ENCODE measurements at places on chromosomes 11 and 22.
A peak's percentile ranks its signal among the peaks of the same experiment; 100 is the strongest.

- peak; percentile 85 for DNase-seq
These were observed 705 bp downstream of the PTPRJ start for GRCh38 chr11:47980907-47981621.

- DNase-seq, result peak; percentile 33
These were observed at the start of gene HORMAD2 for GRCh38 chr22:30079952-30080533. Gene HORMAD2 (plus strand): TSS chr22:30080464. CDS start chr22:30093953, 13,489 bp downstream.

DNA sequence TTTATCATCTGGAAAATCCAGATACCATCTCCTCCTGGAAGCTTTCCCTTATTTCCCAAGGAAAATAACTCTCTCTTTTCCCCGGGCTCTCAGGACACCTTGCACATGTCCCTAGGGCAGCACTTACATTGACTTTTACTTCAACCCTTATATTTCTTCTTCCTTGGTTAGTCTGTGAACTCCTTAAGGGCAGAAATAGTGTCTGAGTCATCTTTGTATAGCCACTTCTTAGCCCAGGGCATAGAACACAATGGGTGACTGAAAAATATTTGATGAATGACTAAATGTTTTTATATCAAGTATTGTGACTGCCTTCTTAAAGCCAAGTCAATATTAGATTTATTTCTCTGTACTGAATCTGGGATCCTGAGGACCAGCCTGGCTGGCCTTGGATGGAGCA lies 45.4 kb upstream of the MYOD1 start:
- DNase-seq, result no peak

DNA sequence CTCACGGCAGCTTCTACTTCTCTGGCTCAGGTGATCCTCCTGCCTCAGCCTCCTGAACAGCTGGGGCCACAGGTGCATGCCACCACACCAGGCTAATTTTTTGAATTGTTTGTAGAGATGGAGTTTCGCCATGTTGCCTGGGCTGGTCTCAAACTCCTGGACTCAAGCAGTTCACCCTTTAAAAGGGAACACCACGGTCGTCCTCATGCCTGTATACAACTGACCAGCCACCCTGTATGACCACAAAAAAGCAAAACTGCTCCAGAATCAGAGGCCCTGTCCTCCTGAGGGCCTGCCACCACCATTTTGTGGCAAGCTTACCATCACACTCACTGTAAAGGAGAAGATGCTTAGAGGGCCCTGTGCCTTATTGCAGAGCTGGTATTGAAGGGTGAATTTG lies 2.2 kb downstream of the GLB1L3 start:
- DNase-seq, result no peak

DNA sequence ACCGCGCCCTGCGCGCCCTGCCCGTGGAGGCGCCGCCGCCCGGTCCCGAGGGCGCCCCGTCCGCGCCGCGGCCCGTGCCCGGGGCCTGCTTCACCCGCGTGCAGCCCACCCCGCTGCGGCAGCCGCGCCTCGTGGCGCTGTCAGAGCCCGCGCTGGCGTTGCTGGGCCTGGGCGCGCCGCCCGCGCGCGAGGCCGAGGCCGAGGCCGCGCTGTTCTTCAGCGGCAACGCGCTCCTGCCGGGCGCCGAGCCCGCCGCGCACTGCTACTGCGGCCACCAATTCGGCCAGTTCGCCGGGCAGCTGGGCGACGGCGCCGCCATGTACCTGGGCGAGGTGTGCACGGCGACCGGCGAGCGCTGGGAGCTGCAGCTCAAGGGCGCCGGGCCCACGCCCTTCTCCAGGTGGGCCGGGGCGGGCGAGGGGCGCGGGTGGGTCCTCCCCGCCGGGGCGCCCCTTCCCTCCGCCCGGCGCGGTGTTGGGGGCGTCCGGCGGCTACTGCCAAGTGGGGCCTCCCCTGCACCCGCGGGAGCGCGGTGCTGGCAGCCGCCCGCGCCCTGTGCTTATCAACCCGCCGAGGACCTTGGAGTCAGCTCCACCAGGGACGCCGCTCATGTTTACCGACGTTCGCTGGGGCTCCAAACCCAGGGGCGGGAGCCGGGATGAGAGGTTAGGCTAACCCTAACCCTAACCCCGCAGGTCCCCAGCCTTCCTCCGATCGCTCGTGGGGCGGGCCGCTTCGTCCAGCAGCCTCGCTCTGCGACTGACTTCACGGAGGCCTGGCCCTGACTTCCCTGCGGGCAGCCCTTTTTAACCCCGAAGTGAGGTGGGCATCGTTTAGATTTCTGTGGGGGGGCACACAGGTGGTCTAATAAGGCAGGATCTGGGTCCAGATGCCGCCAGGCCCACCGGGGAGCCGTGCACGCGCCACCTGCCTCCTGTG lies 649 bp downstream of the SELENOO start:
- peak; percentile 66 for DNase-seq

DNA sequence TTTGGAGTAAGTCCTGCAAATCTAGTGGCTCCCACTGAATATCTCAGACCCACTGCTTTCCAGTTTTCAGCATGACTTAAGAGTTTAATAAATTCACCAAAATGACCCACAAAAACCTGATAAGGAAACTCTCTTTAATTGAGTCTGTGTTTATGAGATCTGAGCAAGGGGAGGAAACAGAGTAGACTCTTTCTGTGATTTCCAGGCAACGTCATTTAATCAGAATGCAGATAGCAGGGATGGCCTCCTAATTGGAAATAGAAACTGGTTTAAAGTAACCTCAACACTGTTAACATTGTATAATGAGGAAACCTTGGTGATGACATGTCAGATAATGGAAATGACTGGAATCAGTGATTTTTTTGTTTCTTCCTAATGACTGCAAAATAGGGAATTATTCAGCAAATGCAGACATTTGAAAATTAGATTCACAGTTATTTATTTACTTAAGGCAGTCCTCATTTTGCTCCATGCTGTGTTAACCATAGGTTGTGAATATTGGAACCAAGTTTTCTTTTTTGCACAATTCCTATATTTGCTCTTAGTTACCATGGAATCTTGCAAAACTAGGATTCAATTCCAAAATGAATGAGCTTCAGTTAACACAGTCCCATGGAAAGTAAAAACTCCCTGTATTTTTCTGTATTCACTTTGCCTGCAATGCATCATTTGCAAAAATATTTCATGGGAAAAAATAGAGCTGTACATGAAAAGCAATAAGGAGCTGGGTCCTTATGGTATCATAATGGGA lies 1324.5 kb downstream of the LRRC4C start:
- no peak for DNase-seq

- peak; percentile 10 for DNase-seq
These were observed 52.6 kb upstream of the SESN3 start for GRCh38 chr11:95283650-95284049.

DNA sequence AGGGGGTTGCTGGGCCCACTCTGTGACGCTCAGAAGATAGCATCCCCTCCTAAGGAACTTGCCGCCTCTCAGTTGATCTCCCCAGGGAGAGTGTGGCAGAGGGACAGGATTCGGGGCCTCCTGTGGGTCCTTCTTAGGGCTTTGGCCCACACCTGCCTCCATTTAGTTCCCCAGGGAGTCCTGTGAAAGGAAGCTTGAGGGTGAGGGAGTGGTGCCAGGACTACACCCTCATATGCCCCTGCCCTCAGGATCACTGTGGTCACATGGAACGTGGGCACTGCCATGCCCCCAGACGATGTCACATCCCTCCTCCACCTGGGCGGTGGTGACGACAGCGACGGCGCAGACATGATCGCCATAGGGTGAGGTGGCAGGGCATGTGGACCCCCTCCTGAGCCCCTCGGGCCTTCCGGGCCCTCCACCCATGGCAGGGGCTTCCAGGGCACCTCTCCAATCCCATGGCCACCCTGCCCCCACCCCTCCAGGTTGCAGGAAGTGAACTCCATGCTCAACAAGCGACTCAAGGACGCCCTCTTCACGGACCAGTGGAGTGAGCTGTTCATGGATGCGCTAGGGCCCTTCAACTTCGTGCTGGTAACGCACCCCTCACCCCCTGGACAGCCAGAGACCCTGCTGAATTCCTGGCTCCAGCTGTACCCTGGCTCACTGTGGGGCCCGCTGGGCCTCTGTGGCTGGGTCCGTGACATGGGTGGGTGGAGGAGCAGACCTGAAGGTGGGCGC lies 3.5 kb downstream of the INPP5J start:
- no peak for DNase-seq

- DNase-seq, result no peak
These were observed 17.0 kb downstream of the HTR3A start for GRCh38 chr11:113991718-113992458.

- DNase-seq, result no peak
These were observed 31.1 kb upstream of the CD44 start for GRCh38 chr11:35107861-35108260.

DNA sequence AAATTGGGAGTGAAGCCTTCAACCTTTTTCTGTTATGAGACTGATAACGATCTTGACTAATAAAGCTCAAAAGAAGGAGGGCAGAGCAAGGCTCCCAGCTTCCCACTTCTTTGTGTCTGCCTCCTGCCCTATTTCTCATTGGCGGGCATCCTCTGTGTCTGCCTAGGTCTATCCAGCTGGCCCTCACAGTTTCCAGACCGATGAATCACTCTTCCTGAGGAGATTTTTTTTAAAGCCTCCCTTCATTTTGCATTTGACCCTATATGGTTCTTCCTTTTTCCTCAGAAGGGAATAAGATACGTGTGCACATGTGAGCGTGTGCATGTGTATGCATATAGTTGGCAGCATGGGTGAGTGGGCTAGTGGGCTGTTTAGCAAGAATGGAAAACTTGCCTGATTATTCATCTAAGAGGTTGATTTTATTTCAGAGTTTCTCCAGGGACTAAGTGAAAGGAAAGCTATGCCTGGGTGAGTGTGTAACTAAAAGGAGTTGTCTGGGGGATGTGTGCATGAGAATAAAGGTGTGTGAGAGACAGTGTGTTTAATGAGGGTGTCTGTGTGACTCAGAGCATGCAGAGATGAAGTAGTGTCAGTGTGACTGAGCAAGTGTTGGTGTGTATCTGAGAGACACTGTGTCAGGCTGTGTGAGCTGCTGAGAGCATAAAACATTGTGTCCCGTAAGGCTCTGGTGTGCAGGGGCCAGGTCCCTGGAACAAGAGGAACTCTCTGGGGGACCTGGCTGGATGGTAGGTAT lies 12.2 kb downstream of the PHLDB1 start:
- peak; percentile 81 for DNase-seq

- DNase-seq, result no peak
These were observed 6.7 kb downstream of the SYNGR1 start for GRCh38 chr22:39356464-39356863.

- DNase-seq, result no peak
These were observed 165.0 kb downstream of the CHST1 start for GRCh38 chr11:45500451-45500850.

DNA sequence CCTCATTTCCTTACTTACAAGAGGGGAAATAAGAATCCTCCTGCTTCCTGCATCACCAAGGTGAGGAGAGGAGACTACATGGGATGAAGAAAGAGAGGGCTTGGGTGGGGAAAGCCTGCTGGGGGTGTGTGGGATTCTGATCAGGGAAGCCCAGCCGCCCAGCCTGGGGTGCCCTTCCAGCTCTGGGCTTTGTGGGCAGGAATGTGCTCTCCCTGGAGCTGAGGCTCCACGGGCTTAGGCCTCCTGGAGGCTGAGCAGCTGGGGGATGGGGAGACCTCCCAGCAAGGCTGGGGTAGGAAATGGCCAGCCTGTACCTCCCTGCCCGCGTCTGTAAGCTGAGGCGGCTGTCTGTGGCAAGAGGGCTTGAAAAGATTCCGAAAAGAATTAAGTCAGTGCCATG lies 206.1 kb downstream of the GRIK4 start:
- DNase-seq, result no peak

GRCh38 chr22:49753961-49754695 lies 73.5 kb downstream of the BRD1 start:
- DNase-seq, result no peak

DNA sequence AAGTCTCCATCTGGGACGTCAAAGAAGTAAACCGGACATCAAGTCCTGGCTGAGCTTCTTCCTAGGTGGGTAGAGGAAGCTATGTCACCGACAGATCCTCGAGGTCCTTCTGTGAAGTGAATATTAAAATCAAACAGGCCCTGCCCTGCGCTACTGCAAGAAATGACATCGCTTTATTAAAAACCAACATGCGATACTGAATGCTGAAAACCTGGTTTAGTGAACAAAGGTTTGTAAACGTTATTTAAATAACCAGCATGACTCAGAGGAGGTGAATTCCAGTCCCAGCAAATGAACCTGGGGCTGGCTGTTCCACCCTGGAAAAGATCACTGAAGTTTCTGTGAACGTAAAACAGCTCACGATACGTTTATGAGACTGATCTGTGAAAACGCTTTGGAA lies 645 bp downstream of the RTCB start:
- peak; percentile 23 for DNase-seq

GRCh38 chr11:41579546-41579945 lies 120.1 kb upstream of the LRRC4C start:
- DNase-seq, result no peak

DNA sequence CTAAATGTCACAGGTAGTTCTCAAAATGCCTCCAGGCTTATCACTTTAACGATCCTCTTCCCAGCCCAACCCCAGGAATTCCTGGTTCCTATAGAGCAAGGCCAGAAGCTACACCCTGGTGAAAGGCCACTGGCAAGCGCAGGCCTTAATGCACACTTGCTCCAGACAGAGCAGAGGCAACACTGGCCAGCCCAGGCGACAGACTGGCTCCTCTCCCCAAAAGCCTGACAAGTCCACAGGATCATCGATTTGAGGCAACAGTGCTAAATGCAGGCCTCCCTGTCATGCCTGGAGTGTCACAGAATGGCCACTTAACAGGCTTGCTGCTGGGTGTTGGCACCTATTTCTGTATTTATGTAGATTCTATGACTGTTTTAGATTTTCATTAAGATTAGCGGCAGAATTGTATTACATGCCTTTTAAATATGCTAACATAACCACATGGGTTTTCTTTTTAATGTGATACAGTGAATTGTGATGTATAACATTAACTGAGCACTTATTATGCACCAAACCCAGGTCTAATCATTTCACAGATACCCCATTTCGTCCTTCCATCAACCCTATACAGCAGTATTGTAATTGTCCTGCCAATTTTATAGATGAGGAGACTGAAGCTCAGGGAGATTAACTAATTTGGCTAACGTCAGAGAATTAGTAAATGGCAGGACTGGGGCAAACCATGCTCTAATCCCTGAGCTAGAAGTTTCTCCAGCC lies 38.6 kb downstream of the PACSIN2 start:
- no peak for DNase-seq

GRCh38 chr11:126407101-126407521 lies 51.6 kb downstream of the ST3GAL4 start:
- DNase-seq, result no peak

DNA sequence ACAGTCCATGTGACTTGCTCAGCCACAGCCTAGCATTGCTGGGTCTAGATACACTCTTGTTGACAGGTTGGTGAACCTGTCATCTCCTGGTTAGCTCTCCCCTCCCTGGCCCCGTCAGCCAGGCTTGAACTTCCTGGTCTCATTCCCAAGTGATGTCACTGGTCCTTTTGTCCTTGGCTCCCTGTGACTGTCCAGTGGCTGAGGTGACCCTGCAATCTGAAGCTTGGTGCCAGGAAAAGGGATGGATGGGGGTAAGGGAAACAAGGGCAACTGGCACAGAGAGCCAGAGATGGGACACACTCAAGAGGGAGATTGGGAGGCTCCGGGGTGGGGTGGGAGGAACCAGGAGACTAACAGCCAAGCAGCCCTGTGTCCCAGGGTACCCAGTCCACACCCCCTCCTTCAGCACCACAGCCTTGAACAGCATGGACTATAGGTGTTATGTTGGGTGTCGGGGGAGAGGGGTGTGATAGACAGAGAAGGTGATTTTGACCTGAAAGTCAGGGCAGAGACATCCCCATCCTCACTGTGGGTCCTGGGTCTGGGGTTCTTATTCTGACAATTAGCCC lies 63.8 kb upstream of the THY1 start:
- no peak for DNase-seq

GRCh38 chr11:111359223-111360149 lies 19.6 kb downstream of the POU2AF1 start:
- no peak for DNase-seq
